ENCODE measurements at places on chromosomes 1 and 21.

GRCh38 chr1:228158151-228159007, 7.2 kb upstream of the IBA57 start:
- DNase-seq: no peak

DNA sequence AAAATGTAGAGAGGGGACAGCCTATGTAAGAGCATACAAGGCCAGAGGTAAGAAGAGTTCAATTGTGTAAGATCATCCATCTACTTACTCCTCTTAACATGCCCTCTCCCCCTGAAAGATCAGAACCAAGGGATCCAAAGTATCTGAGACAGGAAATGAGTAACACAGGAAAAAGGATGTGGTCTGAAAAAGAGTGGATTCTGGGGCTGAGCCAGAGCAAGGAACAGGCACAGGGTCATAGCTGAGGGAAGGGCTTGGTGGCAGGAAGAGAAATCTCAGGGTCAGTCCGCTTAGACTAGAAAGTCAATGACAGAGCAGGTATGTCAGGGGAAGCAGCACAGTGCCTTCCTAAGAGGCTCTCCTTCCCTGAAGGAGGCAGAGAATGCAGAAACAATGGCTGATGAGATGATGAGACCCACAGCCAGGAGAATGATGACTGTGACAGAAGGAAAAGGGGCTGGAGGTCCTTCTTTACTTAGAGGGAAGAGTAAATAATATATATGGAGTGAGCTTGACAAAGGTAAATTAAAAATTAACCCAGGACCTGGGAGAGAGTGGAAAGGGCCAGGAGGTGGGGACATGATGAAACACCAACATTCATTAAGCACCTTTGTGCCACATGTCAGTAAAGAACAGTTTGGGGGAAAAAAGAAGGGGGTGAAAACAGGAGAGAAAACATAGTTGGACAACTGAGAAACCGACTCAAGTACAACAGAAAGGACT, 26.2 kb upstream of the A3GALT2 start:
- peak; percentile 36 for DNase-seq

DNA sequence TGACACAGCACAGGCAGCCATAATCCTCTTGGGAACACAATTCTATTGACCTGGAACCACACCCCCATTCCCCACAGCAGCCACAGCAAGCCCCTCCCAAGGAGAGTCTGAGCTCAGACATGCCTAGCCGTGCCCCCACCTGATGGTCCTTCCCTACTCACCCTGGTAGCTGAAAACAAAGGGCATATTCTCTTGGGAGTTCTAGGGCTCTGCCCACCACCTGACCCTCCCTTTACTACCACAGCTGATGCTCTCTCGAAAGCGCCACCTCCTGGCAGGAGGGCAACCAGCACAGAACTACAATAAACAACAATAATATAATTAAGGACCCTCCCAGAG, 184.8 kb upstream of the COA6 start:
- DNase-seq: peak; percentile 96

DNA sequence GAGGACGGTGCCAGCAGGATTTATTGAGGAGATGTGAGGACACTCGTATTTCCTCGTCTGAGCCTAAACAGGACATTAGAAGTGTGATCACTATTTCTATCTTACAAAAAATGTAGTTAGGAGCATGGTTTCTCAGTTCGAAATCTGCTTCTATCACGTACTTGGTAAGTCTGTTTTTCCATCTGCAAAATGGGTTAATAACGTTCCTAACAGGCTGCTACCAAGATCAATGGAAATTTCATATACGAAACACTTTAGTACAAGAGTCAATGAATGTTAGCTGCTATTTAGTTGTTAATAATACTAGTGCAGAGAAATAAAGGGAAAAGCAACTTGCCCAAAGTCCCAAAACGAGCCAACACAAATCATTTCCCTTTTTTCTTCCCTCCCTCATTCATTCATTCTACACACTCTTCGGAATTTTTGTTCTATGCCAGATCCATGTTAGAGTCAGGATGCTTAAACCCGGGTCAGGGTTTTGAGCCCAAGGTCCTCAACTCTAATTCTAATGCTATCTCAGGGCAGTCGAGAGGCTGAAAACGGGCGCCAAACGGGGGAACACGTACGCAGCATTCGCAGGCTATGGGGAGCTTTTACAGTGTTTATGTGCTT, 608 bp downstream of the SNRNP40 start:
- DNase-seq: no peak

- DNase-seq: no peak
Observed at GRCh38 chr21:40546647-40547046, 300.3 kb downstream of the DSCAM start.

DNA sequence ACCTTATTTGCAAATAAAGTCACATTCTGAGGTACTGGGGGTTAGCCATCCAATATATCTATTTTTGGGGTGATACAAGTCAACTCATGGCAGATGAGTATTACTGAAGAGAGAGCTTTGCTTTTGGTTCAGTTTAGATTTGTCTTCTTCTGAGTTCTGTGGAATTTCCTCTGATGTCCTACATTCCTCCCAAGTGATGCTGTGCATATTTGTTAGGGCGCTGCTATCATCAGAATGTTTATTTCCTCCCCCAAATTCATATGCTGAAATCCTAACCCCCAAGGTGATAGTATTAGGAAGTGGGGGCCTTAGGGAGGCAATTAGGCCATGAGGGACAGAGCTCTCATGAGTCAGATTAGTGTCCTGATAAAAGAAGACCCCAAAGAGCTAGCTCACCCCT, 96.2 kb upstream of the WLS start:
- no peak for DNase-seq

DNA sequence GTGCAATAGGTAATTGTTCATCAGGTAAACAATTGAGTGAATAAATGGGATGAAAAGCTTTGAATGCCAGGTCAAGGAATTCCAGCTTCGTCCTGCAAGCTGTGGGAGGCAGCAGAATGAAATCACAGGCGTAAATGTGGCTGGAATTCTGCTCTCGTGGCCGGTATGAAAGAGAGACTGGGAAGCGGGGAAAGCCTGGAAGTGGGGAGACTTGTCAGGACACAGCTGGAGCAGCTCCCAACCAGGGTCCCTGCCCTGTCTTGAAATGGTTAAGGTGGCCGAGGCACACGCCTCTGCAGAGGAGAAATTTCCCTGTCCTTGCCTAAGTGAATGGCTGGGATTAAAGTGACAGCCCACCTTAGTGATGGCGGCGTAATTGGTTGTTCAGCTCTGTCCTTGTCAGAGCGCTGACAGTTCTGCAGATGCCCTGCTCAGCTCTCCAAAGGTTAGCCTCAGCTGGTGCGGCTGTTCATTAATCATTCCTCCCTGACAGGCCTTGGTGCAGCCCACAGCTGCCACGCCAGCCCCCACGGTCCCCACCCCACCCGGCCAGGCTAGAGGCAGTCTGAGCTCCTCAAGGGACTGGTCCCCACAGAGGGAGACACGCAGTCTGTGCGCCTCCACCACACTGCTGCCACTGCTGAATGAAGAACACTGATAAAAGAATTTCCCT, 398.3 kb upstream of the POU3F1 start:
- DNase-seq: no peak

DNA sequence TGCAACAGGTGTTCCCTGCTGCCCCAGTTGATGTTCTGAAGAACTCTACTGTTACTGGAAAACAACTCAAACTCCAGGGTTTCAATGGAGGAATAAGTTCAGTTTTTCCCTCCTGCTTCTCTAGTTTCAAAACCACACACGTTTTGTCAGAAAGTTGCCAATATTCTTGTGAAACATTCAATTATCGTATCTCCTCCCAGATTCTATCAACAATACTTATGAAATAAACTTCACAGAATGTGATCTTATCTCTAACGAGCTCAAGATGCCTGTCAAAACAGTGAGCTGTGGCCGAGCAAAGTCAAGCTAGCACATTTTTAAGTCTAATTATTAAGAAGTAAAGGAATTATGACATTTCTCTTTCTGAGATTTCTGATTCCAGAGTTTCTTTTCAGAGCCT, 4.7 kb downstream of the OR2B11 start:
- DNase-seq: no peak

- no peak for DNase-seq
Observed at GRCh38 chr1:30600706-30601105, 122.7 kb downstream of the MATN1 start.

GRCh38 chr1:199064971-199065370, 426.1 kb downstream of the PTPRC start:
- peak; percentile 53 for DNase-seq

GRCh38 chr21:17758683-17759082, 60.5 kb downstream of the C21orf91 start:
- DNase-seq: no peak

DNA sequence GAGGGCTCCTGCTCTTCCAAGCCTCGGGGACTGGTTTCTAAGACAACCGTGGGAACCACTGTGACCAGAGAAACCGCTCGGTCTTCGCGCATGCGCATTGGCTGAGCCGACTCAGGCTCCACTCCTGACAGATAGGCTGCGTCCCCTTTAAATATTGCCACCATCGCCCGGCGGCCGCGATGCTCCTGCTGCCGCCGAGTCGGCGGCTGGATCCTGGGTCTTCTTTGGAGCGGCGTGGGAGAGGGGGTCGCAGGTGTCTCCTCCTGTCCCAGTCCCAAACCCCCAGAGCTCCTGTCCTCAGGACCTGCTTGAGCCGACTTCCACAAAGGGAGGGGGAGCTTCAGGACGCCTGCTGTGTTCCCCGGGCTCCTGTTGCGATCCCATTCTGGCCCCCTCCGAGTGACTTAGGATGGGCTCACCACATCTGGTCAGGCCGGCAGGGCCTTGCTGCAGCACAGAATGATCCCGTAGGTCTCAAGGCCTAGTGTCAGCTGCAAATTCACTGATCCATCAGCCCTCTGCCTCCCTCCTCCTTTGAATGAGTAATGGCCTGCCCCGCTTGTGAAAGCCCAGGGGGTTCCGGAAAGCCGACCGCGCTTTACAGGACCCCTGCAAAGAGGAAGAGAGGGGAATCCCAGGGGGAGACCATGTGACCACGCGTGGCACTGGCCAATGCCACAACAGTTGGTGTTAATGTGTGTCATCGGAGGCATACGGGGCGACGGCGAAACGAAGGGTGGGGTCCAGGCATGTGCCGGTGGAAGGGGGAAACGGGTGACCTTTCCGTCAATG, 683.2 kb upstream of the TPTE start:
- DNase-seq: no peak

GRCh38 chr1:225746361-225747179, 31.1 kb upstream of the SRP9 start:
- DNase-seq: peak; percentile 98

DNA sequence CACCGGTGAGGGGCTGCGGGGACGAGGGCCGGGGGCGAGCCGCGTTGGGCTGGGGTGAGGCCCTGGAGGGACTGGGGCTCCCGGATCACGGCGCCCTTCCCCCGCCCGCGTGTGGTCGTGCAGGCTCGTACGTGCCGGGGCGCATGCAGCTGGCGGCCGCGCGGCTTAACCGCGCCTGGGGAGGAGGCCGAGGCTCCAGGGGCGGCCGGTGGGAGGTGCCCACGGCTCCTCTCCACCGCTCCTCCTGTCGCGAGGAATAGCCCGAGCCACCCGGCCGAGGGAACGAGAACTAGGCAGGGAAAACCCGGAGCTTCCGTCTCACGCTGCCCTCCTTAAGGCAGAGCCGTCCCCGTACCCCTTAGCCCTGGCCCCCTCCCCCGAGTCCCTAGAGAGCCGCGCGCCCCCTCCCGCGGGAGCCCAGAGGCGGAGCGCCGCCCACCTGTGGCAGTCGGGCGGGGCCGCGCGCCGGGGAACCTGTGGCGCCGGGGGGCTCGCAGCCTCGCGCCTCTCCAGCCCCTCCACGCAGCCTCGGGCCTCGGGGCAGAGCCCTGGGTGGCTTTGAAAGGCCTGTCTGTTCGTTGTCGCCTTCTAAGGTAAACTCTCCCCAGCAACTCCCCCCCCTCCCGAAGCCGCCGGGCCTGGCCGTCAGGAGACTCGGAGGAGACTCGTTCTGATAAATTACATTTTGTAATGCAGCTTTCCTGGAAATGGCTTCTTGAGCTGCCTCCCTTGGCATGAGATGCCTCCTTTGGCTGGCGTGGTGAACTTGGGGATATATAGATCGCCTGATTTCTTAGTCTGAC, 746 bp downstream of the AK4 start:
- DNase-seq: peak; percentile 57

- DNase-seq: peak; percentile 76
Observed at GRCh38 chr1:71634159-71634558, 553.3 kb upstream of the ZRANB2 start.

DNA sequence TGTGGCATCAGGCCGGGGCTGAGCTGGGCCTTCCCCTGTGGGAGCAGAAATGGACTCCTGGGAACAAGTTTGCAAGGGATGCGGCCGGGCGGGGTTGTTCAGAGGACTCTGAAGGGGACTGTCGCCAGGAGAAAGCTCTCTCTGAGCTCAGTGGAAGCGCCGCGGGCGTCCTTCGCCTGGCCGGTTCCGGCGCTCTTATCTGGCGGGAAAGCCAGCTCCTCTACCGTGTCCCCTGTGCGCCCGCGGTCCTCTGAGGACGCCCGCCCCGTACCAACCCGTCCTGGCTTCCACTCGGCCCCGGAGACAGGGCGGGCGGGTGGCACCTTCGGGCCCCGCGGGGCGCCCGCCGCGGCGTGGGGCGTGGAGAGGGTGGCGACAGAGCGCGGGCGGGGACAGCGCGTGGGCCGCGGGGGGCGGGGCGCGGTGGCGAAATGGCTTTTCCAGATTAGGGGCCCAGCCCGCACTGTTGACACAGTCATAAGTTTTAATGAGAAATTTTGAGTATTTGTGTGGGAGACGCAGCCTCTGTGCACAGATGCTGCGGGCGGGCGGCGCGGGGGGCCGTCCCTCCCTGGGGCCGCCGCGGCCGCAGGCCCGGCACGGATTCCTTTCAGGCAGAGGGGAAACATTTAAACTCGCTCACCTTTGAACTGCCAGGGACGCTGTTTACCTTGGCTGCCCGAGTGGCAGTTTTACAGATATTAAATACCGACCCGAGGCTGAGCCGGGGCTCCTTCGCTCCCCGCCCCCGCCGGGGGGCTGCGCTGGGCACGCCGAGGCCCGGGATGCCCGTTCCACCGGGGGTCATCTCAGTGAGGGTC, 70.2 kb downstream of the FOXD2 start:
- peak; percentile 73 for DNase-seq

- DNase-seq: no peak
Observed at GRCh38 chr1:189275796-189276195, 1201.9 kb downstream of the BRINP3 start.

DNA sequence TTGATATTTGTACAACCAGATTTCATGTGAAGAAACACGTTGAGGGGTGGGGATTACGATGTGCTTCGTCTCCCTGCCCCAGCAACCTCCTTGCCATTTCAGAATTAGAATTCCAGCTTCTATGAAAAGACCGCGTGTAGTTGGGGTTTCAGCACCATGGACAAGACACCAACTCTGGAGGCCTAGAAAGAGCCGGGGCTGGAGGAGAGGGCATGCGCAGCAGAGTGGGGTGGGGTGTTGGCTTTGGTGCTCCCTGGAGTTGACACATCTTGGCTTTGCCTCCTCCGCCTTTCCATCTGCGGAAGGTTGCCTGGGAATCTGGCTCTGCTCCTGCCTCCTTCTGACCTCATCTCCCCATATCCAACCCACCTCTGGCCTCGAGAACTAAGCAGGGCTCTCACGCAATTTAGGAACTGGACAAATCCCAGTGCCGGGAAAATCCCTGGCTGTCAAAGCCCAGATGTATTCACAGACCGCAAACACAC, 11.8 kb downstream of the HTR6 start:
- DNase-seq: no peak

- peak; percentile 28 for DNase-seq
Observed at GRCh38 chr1:224543453-224543852, 72.7 kb upstream of the CNIH3 start.

GRCh38 chr1:207487636-207488035, 8.3 kb upstream of the CR1 start:
- no peak for DNase-seq

Data from NCI-H69 (cell line).